A549 treated with ZK216348 at 1 μM for 4 hours (cell line): ENCODE measurements at places on chromosomes 7 and 10. TPM values are rescaled to one million over a fixed set of nuclear protein-coding genes. Genes with fewer than 3 reads are reported as not detected.

Gene SMKR1
- total RNA-seq = 8.7 to 10.6 TPM (median 10.0 TPM) in 5 replicates

Gene STEAP4
- total RNA-seq = not detected in 5 replicates

Gene LEP
- not detected in 5 replicates for total RNA-seq

Gene CABCOCO1
- total RNA-seq = 0.16 to 0.32 TPM (median 0.20 TPM) in 4 of 5 replicates, not detected in the other

Gene GPC2
- total RNA-seq = 0.37 to 1.0 TPM (median 0.92 TPM) in 5 replicates

Gene SPDYE5
- total RNA-seq = not detected in 5 replicates

Gene ANKRD16
- 7.8 to 12.4 TPM (median 11.2 TPM) in 5 replicates for total RNA-seq
